Left lung (tissue), 14 donors: ENCODE measurements at places on chromosomes 16 and 17. TPM values are rescaled to one million over a fixed set of nuclear protein-coding genes. Genes with fewer than 3 reads are reported as not detected.

DNA sequence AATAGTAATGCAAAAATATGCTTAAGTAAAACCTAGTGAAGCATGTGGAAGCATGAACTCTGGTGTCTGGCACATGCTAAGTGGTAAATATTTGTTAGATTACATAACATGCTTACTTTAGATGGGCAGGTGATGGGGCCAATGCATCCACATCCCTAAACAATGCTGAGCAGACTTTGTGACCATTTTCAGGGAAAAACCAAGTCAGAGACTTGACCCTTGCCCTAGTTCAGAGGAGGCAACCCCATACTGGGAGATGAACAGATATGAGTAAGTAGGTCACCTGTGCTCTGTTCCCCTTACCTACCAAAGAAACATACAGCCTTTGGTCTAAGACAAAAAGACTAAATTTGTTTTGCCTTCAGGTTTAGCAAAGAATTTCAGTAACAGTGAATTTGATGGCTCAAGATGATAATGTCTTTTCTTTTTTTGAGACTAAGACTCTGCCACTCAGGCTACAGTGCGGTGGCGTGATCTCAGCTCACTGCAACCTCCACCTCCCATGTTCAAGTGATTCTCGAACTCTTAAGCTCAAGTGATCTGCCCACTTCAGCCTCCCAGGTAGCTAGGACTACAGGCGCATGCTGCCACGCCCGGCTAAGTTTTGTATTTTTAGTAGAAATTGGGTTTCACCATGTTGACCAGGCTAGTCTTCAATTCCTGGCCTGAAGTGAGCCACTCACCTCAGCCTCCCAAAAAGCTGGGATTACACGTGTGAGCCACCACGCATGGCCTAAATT lies 91.4 kb downstream of the HIC1 start:
- no peaks in the 10 kb centered on the region for H3K27me3 ChIP-seq
- H3K4me1 ChIP-seq: no peaks in the 10 kb centered on the region
- peak; percentile 59 for DNase-seq
- no peak overlapping the region for H3K4me3 ChIP-seq
- peak overlapping the region; percentile 1 for H3K27ac ChIP-seq

FSCN2 gene
- 3.4 TPM for total RNA-seq

GRCh38 chr17:19288453-19288852 lies 51.3 kb downstream of the EPN2 start:
- H3K4me1 ChIP-seq: peaks cover 20% of the 10 kb centered on the region
- H3K27me3 ChIP-seq: no peaks in the 10 kb centered on the region
- DNase-seq: no peak
- peaks cover 3% of the 10 kb centered on the region for H3K36me3 ChIP-seq

PKMYT1 gene
- 13.9 TPM for total RNA-seq

SYCE1L gene
- 4.0 TPM for total RNA-seq

ZG16B gene
- total RNA-seq: 1.4 TPM

KPNA2 gene
- total RNA-seq: 41.1 TPM

ATP2A3 gene
- 53.5 TPM for total RNA-seq

- H3K27me3 ChIP-seq: no peaks in the 10 kb centered on the region
- DNase-seq: no peak
- no peaks in the 10 kb centered on the region for H3K36me3 ChIP-seq
Observed at GRCh38 chr17:61732169-61732568, 131.2 kb downstream of the BRIP1 start.

GRCh38 chr17:68389041-68389440 lies 68.3 kb downstream of the WIPI1 start:
- H3K4me3 ChIP-seq: no peak overlapping the region
- no peak for DNase-seq
- H3K27me3 ChIP-seq: no peaks in the 10 kb centered on the region
- H3K36me3 ChIP-seq: no peaks in the 10 kb centered on the region

- peaks cover 14% of the 10 kb centered on the region for H3K4me1 ChIP-seq
- H3K4me3 ChIP-seq: peak overlapping the region; percentile 74
- no peaks in the 10 kb centered on the region for H3K36me3 ChIP-seq
- no peaks in the 10 kb centered on the region for H3K27me3 ChIP-seq
Observed at GRCh38 chr17:27457731-27458523, 1.7 kb downstream of the KSR1 start.

- H3K36me3 ChIP-seq: peaks cover 19% of the 10 kb centered on the region
- H3K4me3 ChIP-seq: no peak overlapping the region
- no peak for DNase-seq
- no peak overlapping the region for H3K27ac ChIP-seq
- H3K4me1 ChIP-seq: peaks cover 14% of the 10 kb centered on the region
Observed at GRCh38 chr17:4304417-4305027, 40.7 kb upstream of the ANKFY1 start.

DNA sequence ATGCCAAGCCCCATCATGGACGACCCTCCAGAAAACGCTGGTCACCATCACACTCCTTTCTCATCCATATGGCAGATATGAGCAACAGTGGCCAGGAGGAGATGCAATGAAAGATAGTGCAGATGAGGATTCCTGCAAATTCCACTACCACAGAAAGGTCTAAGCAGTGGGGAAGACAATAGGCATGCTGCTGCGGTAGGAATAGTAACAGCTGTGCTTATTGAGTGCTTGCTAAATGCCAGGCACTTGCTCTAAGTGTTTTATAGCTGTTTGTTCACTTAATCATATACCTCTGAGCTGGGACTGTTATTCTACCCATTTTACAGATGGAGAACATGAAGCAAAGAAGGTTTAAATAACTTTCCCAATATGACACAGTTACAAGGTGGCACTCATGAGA lies 46.6 kb upstream of the AKAP1 start:
- H3K27me3 ChIP-seq: no peaks in the 10 kb centered on the region
- no peak overlapping the region for H3K4me3 ChIP-seq
- no peak overlapping the region for H3K27ac ChIP-seq
- H3K36me3 ChIP-seq: no peaks in the 10 kb centered on the region

GRCh38 chr17:37299257-37299980 lies 76.4 kb upstream of the C17orf78 start:
- peaks cover 12% of the 10 kb centered on the region for H3K4me1 ChIP-seq
- no peaks in the 10 kb centered on the region for H3K36me3 ChIP-seq
- no peaks in the 10 kb centered on the region for H3K27me3 ChIP-seq
- H3K27ac ChIP-seq: no peak overlapping the region

DNA sequence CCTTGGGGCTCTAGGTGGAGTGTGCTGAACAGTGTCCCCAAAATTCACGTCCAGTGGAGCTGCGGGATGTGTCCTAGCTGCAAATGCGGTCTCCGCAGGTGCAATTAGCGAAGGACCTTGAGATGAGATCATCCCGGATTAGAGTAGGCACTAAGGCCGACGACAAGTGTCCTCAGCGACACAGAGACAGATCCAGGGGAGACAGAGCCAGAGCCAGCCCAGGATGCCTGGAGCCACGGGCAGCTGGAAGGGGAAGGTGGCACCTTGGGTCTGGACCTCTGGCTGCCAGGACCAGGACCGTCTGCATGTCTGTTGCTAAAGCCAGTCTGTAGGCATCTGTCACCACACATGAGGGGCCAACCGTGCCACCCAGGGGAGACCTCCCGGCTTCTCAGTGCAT lies 24.5 kb downstream of the SLC7A5 start:
- DNase-seq: no peak
- no peak overlapping the region for H3K4me3 ChIP-seq
- peaks cover 49% of the 10 kb centered on the region for H3K36me3 ChIP-seq
- H3K4me1 ChIP-seq: no peaks in the 10 kb centered on the region
- H3K27me3 ChIP-seq: no peaks in the 10 kb centered on the region

CCL15 gene
- total RNA-seq: 1.3 TPM

GRCh38 chr16:71185347-71185746 lies 45.2 kb downstream of the HYDIN start:
- no peak for DNase-seq
- no peaks in the 10 kb centered on the region for H3K4me1 ChIP-seq
- no peak overlapping the region for H3K4me3 ChIP-seq
- H3K36me3 ChIP-seq: no peaks in the 10 kb centered on the region

CACNG1 gene
- not detected for total RNA-seq
